NCI-H1092 (cell line): ENCODE measurements at places on chromosomes 1 and 21.

DNA sequence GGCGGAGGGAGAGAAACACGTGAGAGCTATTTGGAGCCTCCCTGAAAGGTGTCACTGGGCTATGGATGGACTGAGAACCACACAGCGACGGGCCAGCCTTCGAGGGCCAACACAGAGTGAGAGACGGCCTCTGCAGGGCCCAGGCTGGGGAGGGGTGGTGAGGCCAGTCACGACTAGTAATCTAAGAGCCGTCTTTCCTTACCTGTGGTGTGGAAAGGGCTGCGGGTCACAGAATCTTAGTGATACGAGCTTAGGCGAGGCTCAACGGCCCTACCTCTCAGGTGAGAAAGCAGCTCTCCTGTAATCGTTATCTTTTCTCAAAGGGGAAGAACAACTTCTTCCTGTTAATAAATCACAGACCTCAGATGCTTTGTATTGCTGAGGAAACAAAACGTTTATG is 33.4 kb upstream of the COX20 start:
- no peak for DNase-seq

DNA sequence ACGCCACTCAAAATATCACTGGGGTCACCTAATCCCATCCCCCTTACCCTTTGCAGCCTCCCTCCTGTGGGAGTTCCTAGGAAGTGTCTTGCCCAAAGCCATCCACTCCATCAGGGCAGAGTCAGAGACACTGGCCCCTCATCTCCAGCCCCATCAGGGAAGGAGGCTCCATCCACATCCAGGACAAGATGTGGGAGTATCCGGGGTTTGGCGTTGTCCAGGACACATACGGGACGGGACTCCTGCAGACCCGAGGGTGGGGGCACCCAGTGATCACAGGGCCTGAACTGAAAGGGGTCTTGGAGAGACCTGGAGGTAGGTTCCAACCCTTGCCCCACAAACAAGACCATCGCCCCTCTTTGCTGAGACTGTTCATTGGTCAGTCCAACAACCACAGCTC is 348.2 kb downstream of the MATN1 start:
- DNase-seq = no peak

- no peak for DNase-seq
Measured at GRCh38 chr21:34004013-34004938, 69.1 kb upstream of the MRPS6 start.

- DNase-seq = no peak
Measured at GRCh38 chr1:116475850-116476218, 95.0 kb downstream of the CD58 start.

- DNase-seq = no peak
Measured at GRCh38 chr1:3729594-3730542, 22.4 kb upstream of the CCDC27 start.

DNA sequence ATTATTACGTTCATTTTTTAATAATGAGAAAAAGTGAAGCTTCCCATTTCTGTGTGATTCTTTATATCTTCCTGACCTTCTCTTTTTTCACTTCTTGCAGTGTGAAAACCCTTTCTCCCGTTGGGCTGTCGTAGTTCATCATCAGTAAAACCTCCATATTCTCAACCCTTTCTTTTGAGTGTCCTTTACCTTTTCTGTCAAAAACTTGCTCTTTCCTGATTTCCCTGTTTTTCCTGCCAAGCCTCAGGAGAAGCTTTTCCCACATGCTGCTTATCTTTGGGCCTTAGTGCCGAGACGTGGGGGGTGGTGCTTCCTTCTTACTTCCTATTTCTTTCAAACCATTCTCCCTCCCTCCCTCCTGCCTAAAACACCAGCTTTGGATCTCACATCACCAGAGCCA is 46.1 kb downstream of the UCK2 start:
- DNase-seq = no peak

GRCh38 chr21:33071770-33072306 is 1.9 kb downstream of the OLIG1 start:
- no peak for DNase-seq

DNA sequence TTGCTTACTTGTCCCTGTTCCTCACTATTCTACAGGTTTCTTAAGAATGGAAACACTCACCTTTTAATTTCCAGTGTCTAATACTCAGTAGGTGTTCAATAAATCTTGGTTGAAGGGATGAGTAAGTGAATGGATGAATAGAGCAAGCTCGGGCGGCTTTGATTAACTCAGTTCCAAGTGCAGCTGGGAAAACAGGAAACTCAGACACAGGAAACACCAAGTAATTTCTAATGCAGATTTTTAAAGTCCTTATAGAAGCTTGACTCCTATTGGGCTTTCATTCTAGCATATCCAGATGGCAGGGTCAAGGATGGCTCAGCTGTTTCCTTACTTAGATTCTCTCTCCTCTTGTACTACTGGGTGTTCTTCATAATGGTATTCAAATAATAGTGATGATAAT is 14.0 kb downstream of the CAMK1G start:
- no peak for DNase-seq

- DNase-seq = no peak
Measured at GRCh38 chr21:44549525-44550211, 1.6 kb downstream of the KRTAP10-2 start.

DNA sequence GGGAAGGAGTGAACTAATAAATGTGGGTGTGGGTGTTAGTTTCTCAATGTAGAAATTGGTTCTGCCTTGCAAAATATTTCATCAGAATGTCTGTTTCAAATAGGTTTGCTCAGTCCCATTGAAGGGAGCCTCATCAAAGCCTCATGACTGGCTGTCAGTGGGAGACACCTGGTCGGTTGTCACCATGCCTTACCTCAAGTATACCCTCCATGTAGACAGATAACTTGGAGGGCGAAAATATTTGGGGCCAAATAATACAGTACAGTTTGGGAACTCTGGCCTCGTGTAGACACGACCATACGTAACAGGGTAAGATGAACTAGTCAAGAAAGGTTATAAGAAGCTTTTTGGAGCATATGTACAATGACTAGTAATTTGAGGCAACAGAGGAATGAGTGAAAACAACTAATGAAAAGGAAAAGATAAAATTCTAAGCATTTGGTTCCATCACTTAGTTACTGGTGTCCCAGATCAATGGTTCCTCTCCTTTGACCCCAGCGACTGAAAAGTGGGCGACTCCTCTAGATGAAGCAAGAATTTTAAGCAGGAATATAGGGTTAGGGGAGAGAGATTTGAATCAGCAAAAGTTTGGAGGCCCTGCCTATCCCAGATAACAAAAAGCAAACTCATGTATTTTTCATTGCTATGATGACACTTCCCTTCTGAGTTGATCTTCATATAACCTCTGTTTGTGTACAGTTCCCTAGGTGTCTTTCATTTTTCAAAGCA is 163.9 kb downstream of the LRRC40 start:
- no peak for DNase-seq

- no peak for DNase-seq
Measured at GRCh38 chr1:160640359-160641123, 6.3 kb downstream of the SLAMF1 start.
